ENCODE measurements at places on chromosomes 5 and 9.

DNA sequence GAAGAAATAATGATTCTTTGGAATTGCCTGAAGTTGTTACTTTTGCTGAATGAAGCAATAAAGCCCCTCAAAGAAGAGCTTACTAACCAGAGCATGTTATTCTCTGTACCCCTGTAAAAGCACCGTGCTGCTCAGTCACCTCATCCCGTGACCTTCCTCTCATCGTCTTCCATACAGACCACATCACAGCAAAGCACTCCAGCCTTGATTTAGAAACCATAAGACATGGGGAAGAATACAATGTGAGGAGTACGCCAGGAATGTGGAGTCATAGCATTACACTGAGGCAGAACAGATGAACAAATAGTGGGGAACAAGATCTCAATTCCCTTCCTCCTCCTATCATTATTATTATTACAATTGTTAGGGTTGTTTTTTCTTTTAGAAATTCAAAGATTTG, 49.1 kb downstream of the ERAP1 start:
- no peak for DNase-seq

GRCh38 chr5:136033848-136034247, 5.1 kb downstream of the TGFBI start:
- DNase-seq = no peak

DNA sequence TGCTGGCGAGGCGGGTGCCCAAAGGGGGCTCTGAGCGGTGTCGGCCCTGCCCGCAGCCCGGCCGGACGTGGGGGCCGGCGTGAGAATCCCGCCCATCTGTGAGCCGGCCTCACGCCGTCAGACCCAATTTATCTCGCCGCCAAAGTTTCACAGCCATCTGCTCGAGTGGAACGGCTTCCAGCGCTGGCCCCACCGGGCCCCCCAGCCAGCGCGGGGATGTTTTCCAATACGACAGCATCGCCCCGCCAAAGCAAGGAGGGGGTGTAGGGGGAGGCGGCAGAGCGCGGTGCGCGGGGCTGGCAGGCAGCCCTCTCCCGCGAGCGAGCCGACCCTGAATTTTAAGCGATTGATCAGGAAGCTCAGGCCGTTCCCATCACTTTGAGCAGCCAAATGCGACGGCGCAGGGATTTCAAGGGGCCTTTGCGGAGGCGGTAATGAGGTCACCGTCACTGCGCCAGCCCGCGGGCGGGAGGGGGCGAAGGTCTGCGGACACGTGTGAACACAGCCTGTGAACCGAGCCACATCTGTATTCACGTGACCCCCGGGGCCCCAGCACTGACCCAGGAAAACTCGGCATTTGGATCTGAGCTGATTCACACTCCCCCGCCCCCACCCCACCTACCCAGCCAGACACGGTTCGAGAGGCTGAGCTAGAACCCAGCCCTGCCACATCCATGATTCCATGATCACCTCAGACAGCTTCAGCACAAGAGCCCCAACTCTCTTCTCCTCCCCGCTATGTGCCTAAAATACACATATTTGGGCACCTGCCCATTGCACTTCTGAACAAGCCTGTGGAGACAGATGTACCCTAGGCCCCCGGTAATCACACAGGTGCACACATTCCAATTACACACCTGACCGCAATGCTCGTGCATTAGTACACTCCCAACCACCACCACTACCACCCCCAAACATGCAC, 47.8 kb upstream of the PSD2 start:
- no peak for DNase-seq

DNA sequence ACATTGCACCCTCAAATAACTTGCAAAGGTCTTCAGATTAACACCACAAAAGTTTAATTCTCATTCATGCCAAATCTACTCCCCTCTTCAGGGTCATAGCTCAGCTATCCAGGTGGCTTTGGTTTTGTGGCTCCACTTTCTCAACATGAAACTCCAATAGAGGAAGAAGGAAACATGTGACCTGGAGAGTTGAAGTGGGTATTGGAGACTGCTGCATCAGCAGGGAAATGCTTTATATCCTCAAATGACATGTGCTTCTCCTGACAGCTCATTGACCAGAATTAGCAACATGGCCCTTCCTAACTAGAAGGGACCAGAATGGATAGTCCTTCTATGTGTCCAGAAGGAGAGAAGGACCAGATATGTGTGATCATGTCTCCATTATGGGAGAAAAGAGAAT, 73.6 kb downstream of the TLR4 start:
- no peak for DNase-seq
